Osteoblast (primary cell): ENCODE measurements at places on chromosomes 12 and 14. TPM values are rescaled to one million over a fixed set of nuclear protein-coding genes. Genes with fewer than 3 reads are reported as not detected.

GRCh38 chr14:44803239-44803905 is 158.4 kb downstream of the KLHL28 start:
- no peak overlapping the region for H3K4me3 ChIP-seq
- no peaks in the 10 kb centered on the region for H3K36me3 ChIP-seq
- H3K4me1 ChIP-seq = no peaks in the 10 kb centered on the region
- no peak overlapping the region for H3K27ac ChIP-seq
- DNase-seq = peak; percentile 81

- H3K27me3 ChIP-seq = no peaks in the 10 kb centered on the region
- no peak overlapping the region for H3K4me3 ChIP-seq
- no peak overlapping the region for H3K27ac ChIP-seq
- DNase-seq = no peak
- no peaks in the 10 kb centered on the region for H3K4me1 ChIP-seq
- no peaks in the 10 kb centered on the region for H3K36me3 ChIP-seq
Measured at GRCh38 chr12:66709457-66709773, 30.5 kb upstream of the GRIP1 start.

- no peak overlapping the region for H3K4me3 ChIP-seq
- no peak for DNase-seq
- H3K36me3 ChIP-seq = no peaks in the 10 kb centered on the region
- no peak overlapping the region for H3K27ac ChIP-seq
- no peaks in the 10 kb centered on the region for H3K27me3 ChIP-seq
Measured at GRCh38 chr14:85316701-85317410, 213.1 kb upstream of the FLRT2 start.

DNA sequence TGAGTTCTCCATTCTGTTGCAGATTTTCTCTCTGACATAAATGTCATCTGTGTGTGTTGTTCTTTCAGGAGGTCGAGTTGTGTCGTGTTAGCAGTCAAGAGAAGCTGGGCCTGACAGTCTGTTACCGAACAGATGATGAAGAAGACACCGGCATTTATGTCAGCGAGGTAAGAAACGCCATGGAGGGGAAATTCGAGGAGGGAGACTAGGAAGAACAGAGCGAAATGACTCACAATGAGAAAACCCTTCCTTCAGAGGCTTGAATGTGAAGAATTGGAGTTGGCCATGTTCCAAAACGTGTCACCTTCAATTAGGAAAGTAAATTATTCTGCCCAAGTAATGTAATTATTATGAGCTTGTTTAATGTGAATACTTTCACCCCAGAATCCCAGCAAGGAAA is 364.5 kb downstream of the PDZRN4 start:
- H3K27me3 ChIP-seq = no peaks in the 10 kb centered on the region
- H3K4me1 ChIP-seq = no peaks in the 10 kb centered on the region
- no peak for DNase-seq
- no peak overlapping the region for H3K27ac ChIP-seq
- no peak overlapping the region for H3K4me3 ChIP-seq

DNA sequence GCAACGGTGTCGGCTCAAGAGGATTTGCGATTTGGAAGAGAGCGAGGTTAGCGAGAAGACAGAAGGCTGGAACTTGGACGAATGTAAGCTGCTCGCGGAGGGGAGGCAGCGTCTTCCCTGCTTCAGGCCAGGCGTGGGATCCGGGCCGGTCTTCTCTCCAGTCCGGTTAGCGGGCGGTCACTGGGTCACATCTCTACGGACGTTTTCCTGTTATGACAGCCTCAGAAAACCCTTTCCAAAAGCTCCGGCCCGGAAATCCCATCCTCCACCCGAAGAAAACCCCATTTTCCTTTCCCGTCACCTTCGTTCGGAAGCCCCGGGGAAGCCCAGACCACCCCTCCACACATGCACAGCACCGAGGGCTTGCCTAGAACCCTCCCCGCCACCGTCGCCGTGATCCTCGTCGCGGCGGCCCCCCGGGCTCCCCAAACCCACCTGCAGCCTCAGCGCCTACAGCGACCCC is 268 bp downstream of the NDUFB1 start:
- peak overlapping the region; percentile 97 for H3K27ac ChIP-seq
- peak overlapping the region; percentile 99 for H3K4me3 ChIP-seq
- H3K4me1 ChIP-seq = no peaks in the 10 kb centered on the region
- no peaks in the 10 kb centered on the region for H3K27me3 ChIP-seq
- H3K36me3 ChIP-seq = peaks cover 30% of the 10 kb centered on the region
- peak; percentile 86 for DNase-seq

- H3K36me3 ChIP-seq = no peaks in the 10 kb centered on the region
- H3K4me1 ChIP-seq = peaks cover 34% of the 10 kb centered on the region
- H3K27ac ChIP-seq = peak overlapping the region; percentile 92
- DNase-seq = no peak
- H3K4me3 ChIP-seq = peak overlapping the region; percentile 36
Measured at GRCh38 chr14:23114669-23115038, 4.4 kb downstream of the CEBPE start.

DNA sequence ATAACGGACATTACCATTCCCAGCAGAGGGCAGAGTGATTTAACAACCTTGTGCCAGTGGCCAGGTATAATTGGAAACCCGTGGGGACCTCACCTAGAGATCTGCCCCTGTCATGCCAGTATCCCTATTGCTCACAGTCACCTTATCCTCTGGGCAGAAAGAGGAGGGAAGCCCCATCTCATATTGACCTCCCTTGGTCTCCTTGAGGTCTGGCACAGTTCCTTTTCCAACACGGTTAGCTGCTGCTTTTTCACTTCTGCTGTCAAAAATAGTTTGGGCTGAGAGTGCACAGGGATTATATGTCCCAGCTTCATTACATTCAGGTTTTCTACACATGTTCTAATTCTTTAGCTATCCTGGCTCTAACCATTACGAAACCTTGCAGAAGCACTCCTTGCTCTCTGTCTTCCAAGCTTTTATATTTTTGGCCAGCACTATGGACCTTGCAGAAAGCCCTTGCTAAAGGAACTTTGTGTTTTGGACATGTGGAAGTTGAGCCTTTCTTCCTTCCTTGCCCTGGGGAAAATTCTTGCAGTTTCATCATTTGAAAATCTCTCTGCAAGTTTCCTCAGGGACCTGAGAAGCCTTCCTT is 111.7 kb upstream of the MIS18BP1 start:
- no peak overlapping the region for H3K4me3 ChIP-seq
- no peak for DNase-seq
- H3K4me1 ChIP-seq = no peaks in the 10 kb centered on the region

GRCh38 chr12:125018356-125018755 is 24.9 kb downstream of the BRI3BP start:
- H3K27ac ChIP-seq = no peak overlapping the region
- DNase-seq = no peak
- no peaks in the 10 kb centered on the region for H3K4me1 ChIP-seq
- no peaks in the 10 kb centered on the region for H3K27me3 ChIP-seq

DNA sequence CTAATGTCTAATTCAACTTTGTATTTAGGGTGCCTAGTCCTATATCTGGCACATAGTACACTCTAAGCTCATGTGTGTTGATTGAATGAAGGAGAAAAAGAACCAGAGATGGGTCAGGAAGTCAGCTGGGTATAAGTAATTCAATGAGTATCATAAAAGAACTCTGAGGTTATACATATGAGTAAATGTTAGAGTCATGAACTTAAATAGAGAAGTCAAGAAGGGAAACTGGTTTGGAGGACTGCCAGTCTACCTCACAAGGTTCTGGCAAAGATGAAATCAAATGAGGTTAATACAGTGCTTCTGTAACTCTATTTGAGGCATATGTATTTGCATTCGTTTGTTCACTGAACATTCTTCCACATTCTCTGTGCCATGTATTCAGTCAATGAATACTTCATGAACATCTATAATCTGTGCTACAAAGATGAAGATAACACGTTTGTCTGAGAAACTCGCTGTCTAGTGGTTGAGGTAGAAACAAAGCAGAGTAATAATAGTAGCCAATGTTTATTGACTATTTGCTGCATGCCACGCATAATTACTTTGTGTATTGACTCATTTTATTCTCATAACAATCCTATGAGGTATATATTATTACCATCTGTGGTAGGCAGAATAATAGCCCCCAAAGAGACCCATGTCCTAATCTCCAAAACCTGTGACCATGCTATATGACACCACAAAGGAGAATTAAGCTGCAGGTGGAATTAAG is 88.9 kb downstream of the PTGER2 start:
- no peak overlapping the region for H3K4me3 ChIP-seq
- no peaks in the 10 kb centered on the region for H3K27me3 ChIP-seq
- H3K36me3 ChIP-seq = no peaks in the 10 kb centered on the region
- no peak overlapping the region for H3K27ac ChIP-seq
- no peak for DNase-seq

- H3K36me3 ChIP-seq = peaks cover 4% of the 10 kb centered on the region
- DNase-seq = no peak
- no peak overlapping the region for H3K27ac ChIP-seq
- no peak overlapping the region for H3K4me3 ChIP-seq
Measured at GRCh38 chr12:123433615-123434014, 2.9 kb downstream of the RILPL2 start.

The HNF1A gene
- not detected in 2 replicates for total RNA-seq

The IKZF4 gene
- total RNA-seq = 1.2 and 2.5 TPM in 2 replicates
